Activated CD4-positive, alpha-beta memory T cell treated with anti-CD3 and anti-CD28 coated beads, Interleukin-2, amount 10 ng/mL, durations not matched to agents 7 days and 5 days (primary cell): ENCODE measurements at places on chromosomes 4 and X.

DNA sequence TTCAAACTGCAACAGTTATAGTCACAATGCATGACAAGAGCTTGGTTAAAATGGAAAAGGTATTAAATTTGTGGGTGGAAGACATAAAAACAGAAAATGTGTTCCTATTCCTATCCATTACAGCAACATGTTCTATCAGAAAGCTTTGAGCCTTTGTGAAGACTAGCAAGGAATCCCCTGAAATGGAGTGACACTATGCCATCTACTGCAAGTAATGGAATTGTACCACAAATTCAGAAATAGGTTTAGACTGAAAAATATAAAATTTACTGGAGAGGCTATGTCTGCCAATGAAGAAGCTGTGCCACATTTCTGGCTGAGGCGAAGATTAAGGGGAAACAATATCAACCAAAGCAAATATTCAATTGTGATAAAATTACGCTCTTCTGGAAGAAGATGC is 247.9 kb downstream of the ADAM29 start:
- H3K4me3 ChIP-seq = no peak overlapping the region
- no peak for DNase-seq
- no peaks in the 10 kb centered on the region for H3K27me3 ChIP-seq
- H3K27ac ChIP-seq = no peak overlapping the region
- no peaks in the 10 kb centered on the region for H3K36me3 ChIP-seq
- no peaks in the 10 kb centered on the region for H3K4me1 ChIP-seq

DNA sequence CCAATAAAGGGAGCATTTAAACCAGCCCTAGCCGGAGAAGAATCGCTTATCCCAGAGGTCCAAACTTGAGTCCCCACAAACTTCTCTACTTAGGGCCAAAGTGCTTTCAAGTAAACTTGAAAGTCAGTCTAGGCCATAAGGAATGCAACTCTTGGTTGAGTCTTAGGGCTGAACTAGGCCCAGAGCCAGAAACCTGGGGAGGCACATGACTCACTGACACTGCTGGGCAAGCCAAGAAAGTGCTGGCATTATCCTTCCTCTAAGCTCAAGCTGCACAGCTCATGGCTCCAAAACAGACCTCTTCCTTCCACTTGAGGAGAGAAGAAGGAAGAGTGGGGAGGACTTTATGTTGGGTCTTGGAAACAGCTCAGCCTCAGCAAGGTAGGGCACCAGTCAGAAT is 1257.3 kb upstream of the DIAPH2 start:
- H3K27me3 ChIP-seq = no peaks in the 10 kb centered on the region
- no peak for DNase-seq
- H3K4me3 ChIP-seq = no peak overlapping the region
- H3K4me1 ChIP-seq = no peaks in the 10 kb centered on the region
- no peak overlapping the region for H3K27ac ChIP-seq
- H3K36me3 ChIP-seq = no peaks in the 10 kb centered on the region

GRCh38 chr4:13476915-13477314 is 7.2 kb downstream of the RAB28 start:
- no peak for DNase-seq
- peaks cover 22% of the 10 kb centered on the region for H3K4me1 ChIP-seq
- peak overlapping the region; percentile 50 for H3K27ac ChIP-seq
- H3K27me3 ChIP-seq = no peaks in the 10 kb centered on the region
- no peak overlapping the region for H3K4me3 ChIP-seq

- H3K4me3 ChIP-seq = no peak overlapping the region
- H3K27me3 ChIP-seq = peaks cover 4% of the 10 kb centered on the region
- H3K27ac ChIP-seq = peak overlapping the region; percentile 56
- DNase-seq = no peak
Measured at GRCh38 chr4:113564493-113564892, 197.0 kb downstream of the CAMK2D start.
